ENCODE measurements at places on chromosomes 3 and 15. TPM values are rescaled to one million over a fixed set of nuclear protein-coding genes. Genes with fewer than 3 reads are reported as not detected.
A peak's percentile ranks its signal among the peaks of the same experiment; 100 is the strongest.

DNA sequence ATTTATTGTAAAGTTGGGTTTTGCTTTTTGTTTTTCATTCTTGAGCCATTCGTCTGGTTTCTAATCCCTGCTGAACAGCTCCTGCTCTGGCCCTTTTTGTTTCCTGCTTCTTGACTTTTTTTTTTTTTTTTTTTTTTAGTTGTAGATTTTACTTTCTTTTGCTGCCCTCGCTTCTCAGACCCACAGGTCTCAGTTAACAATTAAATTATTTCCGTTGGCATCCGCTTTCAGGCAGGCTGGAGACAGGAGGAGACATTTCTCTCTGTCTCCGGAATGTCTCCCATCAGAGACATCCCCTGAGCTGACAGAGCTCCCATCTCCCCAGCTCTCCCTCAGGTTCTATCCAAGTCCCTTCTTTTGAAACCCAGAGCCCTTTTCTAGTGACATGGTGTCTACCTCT, 68.6 kb downstream of the SLC6A6 start:
- no peak for DNase-seq

GRCh38 chr3:55984626-55985025, 483.6 kb downstream of the ERC2 start:
- no peak for DNase-seq

- no peak for DNase-seq
Observed at GRCh38 chr15:60772395-60773120, 293.6 kb upstream of the ICE2 start.

- peak; percentile 82 for DNase-seq
Observed at GRCh38 chr15:52730173-52730572, 51.0 kb upstream of the ATOSA start.

DNA sequence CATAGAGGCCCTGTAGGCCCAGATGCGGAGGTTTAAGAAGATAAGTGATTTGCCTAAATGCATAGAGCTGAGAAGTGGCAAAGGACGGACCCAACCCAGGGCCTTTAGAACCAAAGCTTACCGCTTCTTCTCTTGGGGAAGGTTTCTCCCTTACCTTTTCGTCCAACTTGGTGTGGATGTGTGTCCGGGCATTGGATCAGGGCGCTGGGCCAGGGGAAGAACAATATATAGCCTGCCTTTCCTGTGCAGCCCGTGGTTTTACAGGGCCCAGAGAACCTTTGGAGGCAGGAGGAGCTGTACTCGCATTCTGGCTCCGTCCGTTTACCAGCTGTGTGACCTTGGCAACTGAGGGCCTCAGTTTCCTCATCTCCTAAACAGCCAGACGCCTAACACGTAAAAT, 686 bp upstream of the P3H2 start:
- no peak for DNase-seq

DNA sequence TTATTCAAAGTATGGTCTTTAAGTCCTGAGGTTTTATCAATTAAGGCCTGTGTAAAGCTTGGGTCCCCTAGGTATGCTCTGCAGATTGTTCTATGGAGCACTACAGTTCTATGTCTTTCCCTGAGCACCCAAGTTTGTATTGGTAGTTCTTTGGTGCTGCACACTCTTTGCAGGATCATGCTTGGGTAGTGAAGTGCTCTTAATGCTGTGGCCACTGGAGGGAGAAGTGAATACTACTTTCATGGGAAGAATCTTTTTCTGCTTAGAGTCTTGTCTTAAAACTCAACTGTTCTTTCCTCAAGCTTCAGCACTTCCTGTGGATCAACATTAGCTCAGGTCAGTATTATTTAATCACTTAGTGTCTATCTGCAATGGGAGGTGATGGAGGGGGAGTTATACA, 93.6 kb upstream of the CFAP20DC start:
- no peak for DNase-seq

DNA sequence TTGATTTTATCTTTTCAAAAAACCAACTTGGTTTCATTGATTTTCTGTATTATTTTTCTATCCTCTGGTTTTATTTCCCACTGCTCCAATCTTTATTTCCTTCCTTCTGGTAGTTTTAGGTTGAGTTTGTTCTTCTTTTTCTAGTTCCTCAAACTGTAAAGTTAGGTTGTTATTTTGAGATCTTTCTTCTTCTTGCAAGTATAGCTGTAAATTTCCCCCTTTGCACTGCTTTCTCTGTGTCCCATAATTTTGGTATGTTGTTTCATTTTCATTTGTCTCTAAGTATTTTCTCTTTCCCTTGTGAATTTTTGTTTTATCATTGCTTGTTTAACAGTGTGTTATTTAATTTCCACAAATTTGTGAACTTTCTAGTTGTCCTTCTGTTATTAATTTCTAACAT, 120.0 kb downstream of the PLD1 start:
- no peak for DNase-seq

DNA sequence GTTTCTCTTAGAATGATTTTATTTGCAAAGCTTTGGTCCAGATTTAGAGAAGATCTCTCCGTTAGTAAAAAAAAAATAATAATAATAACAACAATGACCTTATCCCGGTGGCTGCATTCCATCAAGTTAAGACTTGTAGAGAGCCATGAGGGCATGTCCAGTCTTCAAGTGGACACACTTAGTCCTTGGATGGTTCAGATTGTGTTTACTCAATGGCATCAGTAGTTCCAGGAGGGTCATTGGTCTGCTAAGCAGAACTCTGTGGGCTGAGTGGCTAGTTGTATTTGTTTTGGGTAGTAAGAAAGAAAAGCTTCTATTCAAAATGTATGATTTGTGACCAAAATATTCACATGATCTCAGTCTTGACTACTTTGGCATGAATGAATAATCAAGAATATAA, 116.3 kb upstream of the UBE2E2 start:
- DNase-seq = no peak

- DNase-seq = peak; percentile 99
Observed at GRCh38 chr15:95247071-95247984, 1016.0 kb downstream of the MCTP2 start.

GRCh38 chr15:57495554-57496165, 96.0 kb upstream of the MYZAP start:
- DNase-seq = no peak

SAMMSON gene
- not detected for total RNA-seq

GRCh38 chr15:89616228-89616627, 39.0 kb downstream of the KIF7 start:
- no peak for DNase-seq

TF gene
- under 0.01 TPM for total RNA-seq

DNA sequence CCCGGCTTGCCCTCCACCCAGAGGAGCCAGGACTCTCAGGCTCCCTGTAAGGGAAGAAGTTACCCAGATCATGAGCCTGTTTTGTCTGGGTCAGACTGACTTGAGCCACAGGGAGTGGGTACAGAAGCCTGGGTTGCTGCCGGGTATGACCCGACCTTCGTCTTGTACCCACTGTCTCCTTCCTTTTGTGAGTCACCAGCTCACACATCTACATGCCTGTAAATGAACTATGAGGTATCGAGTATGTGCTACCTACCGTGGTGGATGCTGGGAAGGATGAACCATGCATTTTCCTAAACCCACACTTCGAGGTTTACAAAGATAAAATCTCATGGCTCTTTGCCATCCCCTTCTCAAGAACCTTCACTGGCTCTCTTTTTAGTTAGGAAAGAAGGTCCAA, 56.9 kb downstream of the CACNA1D start:
- DNase-seq = no peak

DGKG gene
- total RNA-seq = 0.30 TPM

DNA sequence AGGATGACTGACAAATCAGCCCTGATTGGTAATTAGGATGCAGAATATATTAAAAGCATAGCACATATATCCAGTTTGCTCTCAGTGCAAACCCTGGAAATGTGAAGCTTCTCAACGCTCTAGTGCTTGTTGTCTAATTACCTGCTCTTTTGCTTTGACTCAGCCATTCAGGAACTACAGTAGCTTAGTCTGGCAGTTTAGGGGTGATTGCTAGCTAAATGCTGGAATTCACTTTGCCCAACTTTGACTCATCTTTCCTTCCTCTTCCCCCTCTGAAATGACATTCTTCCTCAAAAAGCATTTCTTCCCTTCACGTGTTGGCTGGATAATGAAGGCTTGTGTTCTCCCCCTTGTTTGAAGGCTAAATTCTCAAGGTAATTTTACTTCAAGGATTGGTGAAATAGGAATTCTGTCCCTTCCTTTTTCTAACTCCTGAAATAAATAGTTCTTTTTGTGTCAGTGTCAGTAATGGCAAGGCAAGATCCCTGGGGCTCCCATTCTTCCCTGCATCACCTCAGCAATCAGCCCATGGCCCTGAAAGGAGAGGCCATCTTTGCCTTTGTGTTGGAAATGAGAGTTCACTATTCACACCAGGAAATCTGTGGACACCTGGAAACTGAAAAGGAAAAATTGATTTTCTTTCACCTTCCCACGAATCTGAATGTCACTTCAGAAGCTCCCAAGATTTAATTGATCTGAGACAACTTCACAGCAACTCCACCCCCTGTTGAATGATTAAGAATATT, 103.6 kb downstream of the ECT2 start:
- no peak for DNase-seq

TMEM108 gene
- not detected for total RNA-seq

PCBP4 gene
- total RNA-seq = 132 TPM

COL6A5 gene
- not detected for total RNA-seq

DNA sequence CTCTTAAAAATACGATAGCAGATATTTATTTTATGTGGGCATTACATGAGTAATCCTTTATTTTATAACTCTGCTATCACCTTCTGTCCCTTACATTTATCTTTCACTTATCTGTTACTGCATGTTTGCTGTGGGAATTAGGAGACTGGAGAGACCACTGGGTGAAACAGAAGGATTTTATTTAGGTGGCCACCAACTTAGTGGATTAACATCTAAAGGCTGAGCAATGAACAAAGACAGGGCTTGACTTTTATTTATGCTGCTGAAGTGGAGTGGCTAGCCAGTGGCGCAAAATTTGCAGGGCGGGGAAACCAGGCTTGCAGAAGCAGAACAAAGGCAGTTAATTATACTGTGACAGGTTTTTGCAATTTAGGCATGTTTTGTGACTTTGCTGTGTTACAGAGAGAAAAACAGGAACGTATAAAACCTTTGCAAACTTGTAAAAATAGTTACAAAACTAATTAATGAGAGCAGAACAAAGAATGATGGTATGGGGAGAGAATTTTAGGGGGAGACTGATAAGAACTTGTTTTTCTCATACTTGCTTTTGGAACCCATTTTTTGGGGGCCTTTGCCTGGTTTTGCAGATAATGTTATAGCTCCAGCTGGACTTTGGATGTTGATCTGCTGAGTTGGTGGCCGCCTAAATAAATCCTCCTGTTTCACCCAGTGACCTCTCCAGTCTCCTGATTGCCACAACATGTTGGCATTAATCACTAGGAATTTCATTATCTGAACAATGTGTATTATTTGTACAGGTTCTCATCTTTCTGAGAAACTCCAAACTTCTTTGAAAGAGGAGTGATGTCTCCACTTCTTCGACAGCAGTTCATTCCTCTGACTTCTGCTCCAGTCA, 18.0 kb downstream of the KLHL24 start:
- DNase-seq = no peak

DNA sequence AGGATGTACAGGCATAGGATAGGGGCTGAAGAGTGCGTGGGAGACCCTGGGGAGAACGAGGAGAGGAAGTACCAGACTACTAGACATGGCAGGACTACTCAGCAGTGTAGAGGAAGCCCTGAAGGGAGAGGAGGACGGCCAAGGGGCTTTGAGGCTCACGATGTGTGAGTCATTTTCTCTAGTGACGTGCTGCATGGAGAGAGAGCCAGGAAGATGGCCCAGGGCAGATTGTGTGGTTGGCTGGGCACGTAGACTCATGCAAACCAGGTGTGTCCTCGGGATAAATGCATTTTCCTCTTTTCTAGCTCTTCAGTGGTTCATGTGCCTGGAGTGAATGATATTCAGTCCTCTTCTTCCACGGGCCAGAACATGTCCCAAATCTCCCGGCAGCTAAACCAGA, 115.0 kb upstream of the ABHD17C start:
- peak; percentile 82 for DNase-seq

DNA sequence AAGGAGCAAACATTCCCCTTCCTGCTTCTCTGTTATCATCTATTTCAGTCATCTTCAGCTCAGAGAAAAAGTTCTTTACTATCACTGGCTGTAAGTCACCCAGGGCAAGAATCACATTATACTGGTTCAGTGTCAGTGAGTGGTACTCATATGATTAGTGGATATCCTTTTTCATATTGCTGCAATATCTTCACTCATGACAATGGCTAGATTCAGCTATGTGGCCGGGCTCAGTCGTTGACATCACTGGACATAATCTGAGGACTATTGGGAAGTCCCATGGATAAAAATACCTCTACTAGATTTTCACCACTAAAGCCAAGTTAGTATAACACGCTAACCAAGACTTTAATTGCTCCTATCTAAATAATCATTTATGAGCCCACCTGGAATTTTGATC, 91.3 kb upstream of the UBE2E2 start:
- DNase-seq = no peak

- DNase-seq = peak; percentile 95
Observed at GRCh38 chr3:192831111-192831644, 86.5 kb downstream of the MB21D2 start.

GOLGA8S gene
- total RNA-seq = 0.08 TPM

DNA sequence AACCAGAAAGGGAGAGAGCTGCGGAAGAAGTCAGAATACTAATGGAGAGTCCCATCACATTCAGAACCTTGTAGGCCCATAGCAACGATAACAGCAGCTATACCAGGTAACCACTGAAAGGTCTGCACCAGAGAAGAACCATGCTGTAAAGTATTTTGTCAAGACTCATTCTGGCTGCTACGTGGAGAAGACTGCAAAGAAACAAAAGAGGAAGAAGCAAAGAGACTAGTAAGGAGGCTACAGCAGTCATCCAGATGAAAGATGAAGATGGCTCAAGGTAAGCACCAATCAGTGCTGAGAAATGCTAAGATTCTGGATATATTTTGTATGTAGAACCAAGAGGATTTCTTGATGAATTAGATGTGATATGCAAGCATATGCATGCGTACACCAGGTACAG, 39.6 kb downstream of the ACAP2 start:
- DNase-seq = no peak

DNA sequence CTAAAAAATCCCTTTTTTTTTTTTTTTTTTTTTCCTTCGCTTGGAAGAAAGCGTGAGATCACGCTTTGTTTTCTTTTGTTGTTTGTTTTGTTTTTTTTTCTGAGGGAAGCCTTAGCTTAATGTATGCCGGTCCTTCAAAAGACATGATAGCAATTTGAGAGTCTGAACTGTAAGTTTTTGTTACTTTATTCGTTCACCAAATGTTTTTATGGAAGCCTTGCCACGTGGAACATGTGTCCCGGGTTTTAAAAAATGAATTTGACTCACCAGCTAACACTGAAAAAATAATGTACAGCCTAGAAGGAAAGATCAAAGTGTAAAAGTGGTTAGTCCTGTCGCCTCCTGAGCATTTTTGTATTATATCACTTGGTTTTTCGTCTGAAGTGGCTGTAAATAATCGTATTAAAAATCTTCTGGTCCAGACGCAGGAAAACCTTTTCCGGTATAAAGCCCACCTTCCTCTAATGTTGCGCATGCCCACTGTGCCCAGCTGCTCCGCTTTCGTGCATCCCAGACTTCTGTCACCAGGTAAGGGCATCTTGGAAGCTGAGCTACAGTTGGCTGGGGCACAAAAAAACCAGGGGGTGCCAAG, 795 bp upstream of the MYNN start:
- DNase-seq = peak; percentile 66

STRIT1 gene
- total RNA-seq = not detected

EIF4E3 gene
- 1.0 TPM for total RNA-seq

- DNase-seq = no peak
Observed at GRCh38 chr3:46950650-46951241, 25.8 kb downstream of the CCDC12 start.
